ENCODE measurements at places on chromosomes 2 and 18.
A peak's percentile ranks its signal among the peaks of the same experiment; 100 is the strongest.

DNA sequence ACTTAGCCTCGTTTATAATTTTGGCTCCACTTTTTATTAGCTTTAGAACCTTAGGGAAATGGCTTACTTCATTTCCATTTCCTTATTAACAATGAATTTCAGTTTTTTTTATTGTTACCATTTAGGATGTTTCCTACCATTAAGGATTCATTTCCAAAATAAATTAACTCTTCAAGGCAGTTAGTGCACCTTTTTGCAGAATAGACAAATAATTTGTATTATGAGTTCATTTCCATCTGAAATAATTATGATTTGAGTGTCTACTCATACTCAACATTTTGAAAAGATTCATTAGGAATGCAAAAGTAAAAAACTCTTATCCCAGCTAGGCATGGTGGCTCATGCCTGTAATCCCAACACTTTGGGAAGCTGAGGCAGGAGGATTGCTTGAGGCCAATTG is 186.8 kb upstream of the STON1 start:
- no peak for DNase-seq
- H3K27ac ChIP-seq, result no peak overlapping the region
- no peaks in the 10 kb centered on the region for H3K27me3 ChIP-seq
- H3K4me1 ChIP-seq, result no peaks in the 10 kb centered on the region

DNA sequence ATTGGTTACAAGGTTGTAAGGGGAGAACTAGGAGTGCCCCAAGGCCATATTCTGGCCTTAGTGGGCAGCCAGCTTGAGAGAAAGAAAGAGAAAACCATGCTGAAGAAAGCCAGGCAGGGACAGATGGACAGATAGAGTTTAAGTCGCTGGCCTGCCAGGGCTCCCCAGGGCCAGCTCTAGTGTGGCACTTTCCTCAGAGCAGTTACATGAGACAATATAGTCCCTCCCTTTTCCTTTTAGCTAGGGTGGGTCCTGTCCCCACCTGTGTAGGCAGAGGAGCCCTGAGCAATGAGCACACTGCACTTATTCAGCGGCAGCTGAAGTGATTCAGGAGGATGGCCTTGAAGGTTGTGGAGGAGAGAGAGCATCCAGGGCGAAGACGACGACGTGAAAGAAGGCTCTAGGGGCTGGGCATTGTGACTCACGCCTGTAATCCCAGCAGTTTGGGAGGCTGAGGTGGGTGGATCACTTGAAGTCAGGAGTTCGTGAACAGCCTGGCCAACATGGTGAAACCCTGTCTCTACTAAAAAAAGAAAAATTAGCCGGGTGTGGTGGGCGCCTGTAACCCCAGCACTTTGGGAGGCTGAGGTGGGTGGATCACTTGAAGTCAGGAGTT is 152.0 kb upstream of the SLC1A4 start:
- DNase-seq, result no peak
- H3K27me3 ChIP-seq, result no peaks in the 10 kb centered on the region
- no peak overlapping the region for H3K27ac ChIP-seq
- no peaks in the 10 kb centered on the region for H3K36me3 ChIP-seq
- 0 out of 2 replicates have a peak, but pooled peaks cover 2% of the 10 kb centered on the region for H3K4me1 ChIP-seq

- peak overlapping the region; percentile 50 for H3K4me3 ChIP-seq
- no peaks in the 10 kb centered on the region for H3K27me3 ChIP-seq
- H3K27ac ChIP-seq, result no peak overlapping the region
- H3K36me3 ChIP-seq, result peaks cover 18% of the 10 kb centered on the region
- H3K4me1 ChIP-seq, result peaks cover 8% of the 10 kb centered on the region
Measured at GRCh38 chr2:231396058-231396821, 730 bp downstream of the B3GNT7 start.

DNA sequence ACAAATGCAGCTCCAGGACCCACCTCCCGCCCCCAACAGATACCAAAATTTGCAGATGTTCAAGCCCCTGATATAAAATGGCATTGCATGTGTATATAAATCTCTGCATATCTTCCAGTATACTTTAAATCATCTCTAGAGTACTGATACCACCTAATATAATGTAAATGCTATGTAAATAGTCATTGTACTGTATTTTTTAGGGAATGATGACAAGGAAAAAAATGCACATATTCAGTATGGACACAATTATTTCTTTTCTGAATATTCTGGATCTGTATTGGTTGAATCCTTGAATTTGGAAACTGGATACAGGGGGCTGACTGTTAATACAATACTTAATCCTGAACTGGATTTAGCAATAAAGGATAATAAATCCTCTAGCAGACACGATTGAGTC is 67.7 kb downstream of the FRZB start:
- no peak for DNase-seq
- no peak overlapping the region for H3K4me3 ChIP-seq
- H3K4me1 ChIP-seq, result no peaks in the 10 kb centered on the region
- no peaks in the 10 kb centered on the region for H3K36me3 ChIP-seq
- no peak overlapping the region for H3K27ac ChIP-seq

DNA sequence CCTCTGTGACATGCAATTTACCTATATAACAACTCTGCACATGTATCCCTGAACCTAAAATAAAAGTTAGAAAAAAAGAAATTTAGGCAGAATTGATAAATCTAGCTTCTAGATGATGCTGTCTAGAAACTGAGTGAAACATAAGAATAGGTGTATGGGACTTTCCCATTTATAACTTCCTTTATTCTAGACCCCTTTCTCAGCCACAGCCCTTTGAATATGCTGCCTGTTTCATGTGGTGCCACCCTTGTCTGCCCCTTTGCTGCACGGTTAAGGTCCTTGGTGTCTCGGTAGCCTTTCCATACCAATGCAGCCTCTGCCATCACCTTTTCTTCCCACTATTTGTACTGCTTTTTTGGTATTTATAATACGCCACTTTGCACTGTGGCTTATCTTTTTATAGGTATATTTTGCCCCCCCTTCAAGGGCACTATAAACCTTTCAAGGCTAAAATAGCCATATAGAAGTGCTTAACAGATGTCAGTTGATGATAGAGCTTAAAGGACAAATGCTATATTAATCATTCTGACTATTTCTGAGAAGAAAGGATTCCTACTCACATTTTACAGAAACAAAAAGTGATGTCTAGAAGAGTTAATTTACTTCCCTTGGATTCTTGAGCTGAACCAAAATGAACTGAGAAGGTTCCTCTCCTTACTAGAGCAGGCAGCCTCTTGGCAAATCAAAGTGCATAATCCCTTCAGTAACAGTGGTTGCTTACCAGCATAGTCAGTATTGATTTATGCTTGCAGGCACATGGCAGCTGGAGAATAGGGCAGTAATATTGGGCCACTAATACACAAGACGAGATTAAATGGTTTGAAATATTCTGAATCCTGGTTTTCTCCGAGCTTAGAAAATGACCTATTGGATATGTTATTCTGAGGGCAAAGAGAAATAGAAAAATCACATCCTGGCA is 88.1 kb upstream of the CYP26B1 start:
- no peak for DNase-seq
- H3K4me1 ChIP-seq, result peaks cover 3% of the 10 kb centered on the region
- H3K36me3 ChIP-seq, result no peaks in the 10 kb centered on the region

GRCh38 chr18:64244571-64244970 is 95.7 kb upstream of the LINC00305 start:
- no peak overlapping the region for H3K4me3 ChIP-seq
- H3K4me1 ChIP-seq, result no peaks in the 10 kb centered on the region
- peak; percentile 9 for DNase-seq
- H3K36me3 ChIP-seq, result no peaks in the 10 kb centered on the region
- H3K27ac ChIP-seq, result no peak overlapping the region

DNA sequence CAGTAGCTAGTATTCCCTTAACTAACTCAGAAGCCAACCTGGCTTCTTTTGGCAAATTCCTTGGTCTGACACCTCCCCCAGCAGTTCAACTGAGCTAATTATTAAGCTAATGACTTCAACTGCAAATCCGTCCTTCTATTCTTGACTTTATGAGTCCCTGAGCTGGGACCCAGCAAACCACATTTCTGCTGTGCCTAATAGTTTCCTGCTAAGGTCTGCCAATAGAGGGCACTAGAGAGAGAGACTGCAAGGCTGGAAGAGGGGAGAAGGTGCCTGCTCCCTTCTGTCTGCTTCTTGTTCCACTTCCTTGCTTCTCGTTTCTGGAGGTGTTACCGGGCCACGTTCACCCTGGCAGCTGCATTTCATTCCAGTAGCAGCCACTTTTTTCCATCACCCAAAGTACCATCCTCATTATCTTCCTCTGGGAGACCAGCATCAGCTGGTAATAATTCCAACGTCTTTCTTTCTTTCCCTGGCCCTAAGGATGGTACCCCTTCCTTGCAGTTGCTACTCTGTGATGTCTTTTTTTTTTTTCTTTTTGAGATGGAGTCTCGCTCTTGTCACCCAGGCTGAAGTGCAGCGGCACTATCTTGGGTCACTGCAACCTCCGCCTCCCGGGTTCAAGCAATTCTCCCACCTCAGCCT is 352.0 kb downstream of the TNS1 start:
- peak; percentile 84 for DNase-seq
- no peak overlapping the region for H3K4me3 ChIP-seq
- H3K27ac ChIP-seq, result no peak overlapping the region
- no peaks in the 10 kb centered on the region for H3K36me3 ChIP-seq
